ENCODE measurements at places on chromosomes 16 and 17.

GRCh38 chr17:40095944-40096791 is 4.2 kb downstream of the NR1D1 start:
- no peak for DNase-seq

GRCh38 chr17:14942526-14943190 is 322.5 kb downstream of the PMP22 start:
- no peak for DNase-seq

DNA sequence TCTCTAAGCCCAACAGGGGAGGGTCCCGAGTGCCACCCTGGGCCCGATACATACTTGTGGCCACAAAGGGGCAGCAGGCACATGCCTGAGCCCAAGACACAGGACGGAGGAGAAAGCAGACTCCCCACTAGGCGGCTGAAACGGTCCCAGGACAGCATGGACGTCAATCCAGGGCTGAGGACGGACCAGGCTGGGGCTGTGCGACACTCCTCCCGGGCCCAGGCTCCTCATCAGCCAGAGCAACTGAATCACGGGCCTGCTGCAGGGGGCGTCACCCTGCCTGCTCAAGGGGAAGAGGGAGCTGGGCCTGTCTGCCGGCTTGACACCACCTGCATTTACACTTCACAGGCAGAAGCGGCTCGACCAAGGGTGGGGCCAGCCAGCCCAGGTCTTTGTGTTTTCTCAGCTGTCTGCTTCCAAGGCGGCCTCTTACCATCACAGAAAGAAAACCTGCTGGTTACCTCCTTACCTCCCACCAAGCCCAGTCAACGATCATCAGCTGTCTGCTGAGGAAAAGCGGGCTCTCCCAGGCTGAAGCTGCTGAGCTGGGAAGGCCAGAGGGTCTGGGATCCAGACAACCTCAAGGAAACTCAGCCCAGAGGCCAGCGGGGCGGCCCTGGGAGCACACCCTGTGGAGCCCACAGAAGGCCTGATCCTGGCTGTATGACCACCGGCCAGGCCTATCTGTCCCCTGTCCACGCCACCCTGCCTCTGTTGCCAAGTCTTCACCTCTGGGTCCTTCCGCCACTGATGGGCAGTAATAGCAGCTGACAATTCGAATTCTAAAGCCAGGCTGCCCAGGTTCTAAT is 26.4 kb downstream of the KIFC3 start:
- DNase-seq: peak; percentile 28

DNA sequence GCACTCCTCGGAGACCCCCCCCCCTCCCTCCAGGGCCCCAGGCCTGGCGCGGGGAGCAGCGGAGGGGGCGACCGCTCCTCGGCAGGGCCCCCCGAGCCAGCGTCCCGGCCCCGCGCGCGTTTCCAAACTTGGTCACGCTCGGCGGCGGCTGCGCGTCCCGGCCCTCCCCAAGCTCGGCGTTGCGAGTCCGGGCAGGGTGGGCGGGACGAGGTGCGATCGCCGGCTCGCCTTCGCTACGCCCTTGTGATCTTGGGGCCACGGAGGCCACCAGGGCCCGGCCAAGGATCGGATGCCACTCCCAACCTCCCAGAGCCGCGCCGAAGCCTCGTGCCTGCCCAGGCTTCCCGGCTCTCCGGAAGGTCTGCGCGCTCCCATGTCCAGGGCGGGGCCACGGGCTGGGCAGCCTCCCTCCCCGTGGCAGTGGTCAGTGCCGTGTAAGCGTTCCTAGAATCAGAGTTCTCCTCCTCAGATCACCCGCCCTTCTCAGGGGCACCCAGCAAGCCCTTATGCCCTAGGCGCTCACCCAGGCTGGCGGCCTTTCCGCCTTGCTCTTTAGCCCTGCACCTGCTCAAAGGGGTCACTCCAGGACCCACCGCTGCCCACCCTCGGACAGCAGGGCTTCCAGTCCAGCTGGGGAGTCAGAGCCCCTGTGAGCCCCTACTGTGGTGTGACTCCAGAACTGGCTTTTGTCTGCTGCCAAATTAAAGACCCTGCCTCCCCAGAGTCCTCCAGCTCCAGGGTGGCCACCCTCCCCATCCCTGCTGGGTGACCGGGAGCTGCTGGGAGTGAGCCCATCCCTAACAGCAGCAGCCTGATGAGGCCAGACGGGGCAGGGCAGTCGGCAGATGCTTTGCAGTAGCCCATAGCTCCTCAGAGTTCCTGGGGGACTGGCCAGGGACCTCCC is 12.2 kb upstream of the MRPS23 start:
- DNase-seq: no peak

- no peak for DNase-seq
Observed at GRCh38 chr17:75447951-75448856, 8.2 kb upstream of the TMEM94 start.

DNA sequence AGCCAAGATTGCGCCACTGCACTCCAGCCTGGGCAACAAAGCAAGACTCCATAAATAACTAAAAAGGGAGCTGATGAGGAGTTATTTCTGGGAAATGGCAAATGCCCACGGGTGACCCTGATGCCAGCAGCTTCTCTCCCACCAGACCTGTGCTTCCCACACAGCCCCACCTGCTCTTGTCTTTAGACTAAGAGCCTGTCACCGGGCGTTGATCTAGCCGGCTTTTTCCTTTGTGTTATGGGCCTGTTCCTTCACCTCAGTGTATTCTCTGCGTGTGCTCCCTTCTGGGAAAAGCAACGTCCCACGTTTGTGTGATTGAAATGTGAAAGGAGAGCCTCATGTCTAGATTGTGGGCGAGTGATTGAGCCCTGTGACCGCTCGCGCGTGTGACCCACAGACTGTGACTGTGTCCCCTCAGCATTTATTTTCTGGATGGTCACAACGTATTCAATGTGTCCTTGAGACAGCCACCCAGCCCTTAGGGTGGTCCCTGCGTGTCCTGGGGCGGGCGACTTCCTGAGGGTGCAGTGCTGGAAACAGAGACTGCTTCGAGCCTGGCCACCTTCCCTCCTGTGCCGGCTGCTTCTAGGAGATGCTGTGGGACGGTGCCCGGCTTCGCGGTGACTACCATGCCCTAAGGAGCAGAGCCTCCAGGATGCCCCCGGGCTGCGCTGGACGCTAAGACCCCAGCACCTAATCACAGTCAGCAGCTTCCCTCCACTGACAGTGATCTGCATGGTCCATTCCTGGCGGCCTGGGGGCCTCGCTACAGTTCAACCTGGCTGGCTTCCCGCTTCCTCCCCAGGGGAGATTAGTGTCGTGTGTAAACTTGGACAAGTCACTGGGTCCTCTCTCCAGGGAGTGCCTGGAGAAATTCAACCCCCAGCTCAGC is 7.8 kb upstream of the RNPS1 start:
- no peak for DNase-seq

DNA sequence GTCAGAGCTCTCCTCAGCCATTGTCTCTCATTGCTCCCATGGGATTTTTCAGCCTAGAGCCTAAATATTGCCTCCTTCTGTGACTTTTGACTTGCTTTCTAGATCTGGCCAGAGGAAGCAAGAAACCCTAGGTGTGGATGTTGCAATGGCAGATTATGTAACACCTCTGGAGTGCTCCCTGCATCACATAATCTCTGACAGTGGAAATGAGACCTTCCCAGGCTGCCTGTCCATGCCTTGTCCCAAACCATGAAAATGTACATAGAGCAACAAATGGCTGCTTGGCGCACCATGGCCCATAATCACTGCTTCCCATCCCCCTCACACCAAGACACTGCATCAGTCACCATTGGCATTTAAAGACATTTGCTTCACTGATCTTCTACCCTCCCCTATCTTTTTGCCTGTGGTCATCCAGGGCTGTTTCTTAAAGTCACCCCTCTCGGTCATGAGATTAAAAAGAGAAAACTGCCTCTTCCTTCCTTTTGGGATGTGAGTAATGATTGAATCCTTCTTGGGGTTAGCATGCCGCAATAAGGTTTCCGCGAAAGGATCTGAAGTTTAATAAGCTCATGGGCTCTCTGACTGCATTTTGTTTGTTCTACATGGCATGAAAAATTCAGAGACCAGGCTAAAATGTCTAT is 34.2 kb upstream of the CCL2 start:
- no peak for DNase-seq

DNA sequence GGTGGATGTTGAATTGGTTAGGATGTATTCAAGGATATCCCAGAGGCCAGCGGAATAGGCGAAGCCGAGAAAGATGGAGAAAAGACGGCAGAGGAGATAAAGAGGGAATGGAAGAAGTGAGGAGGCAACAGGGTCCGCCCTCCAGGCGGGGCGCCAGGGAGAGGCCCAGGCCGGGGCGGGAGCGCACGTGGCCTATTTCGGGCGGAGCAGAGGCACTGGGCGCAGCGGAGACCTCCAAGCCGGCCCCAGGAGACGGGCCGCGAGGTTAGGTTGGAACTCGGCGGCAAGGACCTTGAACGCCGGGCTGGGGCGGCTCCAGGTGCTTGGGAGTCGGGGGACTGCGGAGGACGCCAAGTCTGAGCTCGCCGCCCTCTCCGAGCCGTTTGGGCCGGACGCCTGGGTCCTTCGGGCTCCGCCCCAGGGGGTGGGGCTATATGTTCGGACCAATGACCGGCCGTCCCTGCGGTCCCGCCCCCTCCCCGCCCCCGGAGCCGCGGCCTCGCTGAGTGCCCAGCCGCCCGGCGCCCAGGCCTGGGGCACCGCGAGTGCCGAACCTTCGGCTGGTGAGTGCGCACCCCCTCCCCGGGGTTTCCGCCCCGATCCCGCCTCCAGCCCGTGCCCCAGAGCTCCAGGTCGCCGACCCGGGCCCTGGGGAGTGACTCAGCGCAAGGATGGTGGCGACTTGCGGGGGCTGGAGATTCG is at the start of gene ZNF771:
ZNF771 (plus strand) TSS at position 505 of the 702 bp plus-strand sequence. CDS start 448 bp downstream, outside the sequence.
- peak; percentile 85 for DNase-seq

DNA sequence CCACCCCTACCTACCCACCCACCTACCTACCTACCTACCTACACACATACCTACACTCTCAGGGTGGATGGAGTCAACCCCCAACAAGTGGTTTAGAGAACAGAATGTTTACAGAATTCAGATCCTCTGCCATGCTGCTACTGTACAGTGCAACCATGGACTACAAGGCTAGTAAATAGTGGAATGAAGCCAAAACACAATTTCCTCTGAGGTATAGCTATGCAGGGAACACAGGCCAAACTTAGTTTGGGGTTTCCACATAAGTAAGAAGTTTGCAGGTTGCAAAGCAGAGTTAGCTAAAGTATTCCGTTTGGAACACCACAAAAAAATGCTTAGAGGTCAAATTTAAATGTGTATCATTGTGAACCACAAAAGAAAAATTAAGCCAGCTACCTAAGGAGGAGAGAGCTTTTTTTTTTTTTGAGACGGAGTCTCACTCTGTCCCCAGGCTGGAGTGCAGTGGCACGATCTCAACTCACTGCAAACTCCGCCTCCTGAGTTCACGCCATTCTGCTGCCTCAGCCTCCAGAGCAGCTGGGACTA is 2.7 kb upstream of the AP1G1 start:
- DNase-seq: no peak

- no peak for DNase-seq
Observed at GRCh38 chr17:2210726-2211125, 92.9 kb downstream of the SMG6 start.

DNA sequence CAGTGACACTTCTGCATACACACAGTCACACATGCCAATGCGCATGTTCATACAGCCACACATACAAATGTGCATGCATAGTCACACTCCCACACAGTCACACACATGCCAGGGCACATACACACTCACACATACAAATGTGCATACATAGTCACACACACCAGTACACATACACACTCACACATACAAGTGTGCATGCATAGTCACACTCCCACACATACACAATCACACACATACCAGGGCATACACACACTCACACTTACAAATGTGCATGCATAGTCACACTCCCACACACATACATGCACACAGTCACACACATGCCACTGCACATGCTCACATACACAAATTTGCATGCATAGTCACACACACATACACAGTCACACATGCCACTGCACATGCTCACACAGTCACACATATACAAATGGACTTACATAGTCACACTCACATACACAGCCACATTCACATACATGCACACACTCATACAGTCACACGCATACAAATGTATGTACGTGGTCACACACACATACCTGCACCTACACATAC is 84.2 kb downstream of the SOCS1 start:
- DNase-seq: no peak

GRCh38 chr16:4494746-4495490 is 18.7 kb downstream of the HMOX2 start:
- no peak for DNase-seq

GRCh38 chr16:85014311-85014710 is 3.0 kb upstream of the ZDHHC7 start:
- DNase-seq: no peak

DNA sequence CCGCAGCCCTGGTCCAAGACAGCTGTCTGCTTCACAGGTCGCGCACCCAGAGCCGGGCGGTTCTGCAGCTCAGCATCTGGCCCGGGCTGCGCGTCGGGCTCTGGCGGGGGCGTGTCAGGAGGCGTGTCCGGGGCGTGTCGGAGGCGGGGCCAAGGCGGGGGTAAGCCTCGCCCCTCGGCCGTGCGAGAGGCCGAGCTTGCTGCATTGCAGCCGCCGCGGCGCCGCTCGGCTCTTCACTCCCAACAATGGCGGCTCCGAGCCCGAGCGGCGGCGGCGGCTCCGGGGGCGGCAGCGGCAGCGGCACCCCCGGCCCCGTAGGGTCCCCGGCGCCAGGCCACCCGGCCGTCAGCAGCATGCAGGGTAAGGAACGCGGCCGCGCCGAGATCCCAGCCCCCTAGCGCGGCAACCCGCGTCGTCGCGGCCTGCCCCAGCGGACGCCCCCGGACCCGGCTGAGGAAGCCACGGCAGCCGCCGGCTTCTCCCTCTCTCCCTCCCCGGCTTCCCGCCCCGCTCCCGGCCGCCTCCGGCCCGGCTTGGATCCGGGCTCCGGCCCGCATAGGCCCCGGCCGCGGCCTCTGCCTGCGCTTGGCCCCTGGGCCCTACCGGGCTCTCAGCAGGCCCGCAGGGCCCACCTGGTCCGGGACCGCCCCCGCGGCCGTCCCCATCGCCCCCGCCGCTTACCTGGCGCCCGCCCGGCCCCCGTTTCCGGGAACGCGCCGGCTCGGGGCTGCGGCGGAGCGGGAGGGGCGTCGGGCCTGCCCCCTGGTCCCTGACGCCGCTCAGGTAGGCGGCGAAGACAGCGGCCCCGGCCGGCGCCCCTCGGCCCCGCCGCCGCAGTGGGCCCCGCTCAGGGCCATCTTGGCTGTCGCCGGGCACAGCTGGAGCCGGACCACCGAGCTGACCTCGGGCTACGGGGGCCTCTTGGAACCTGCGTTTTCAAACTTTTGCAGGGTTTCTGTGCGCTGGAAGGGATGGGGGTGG is at the start of gene MAP2K4:
MAP2K4 (plus strand) TSS at position 236 of the 981 bp plus-strand sequence; CDS start at position 246, 10 bp downstream.
- DNase-seq: peak; percentile 45

GRCh38 chr16:785563-786535 is 2.3 kb downstream of the RPUSD1 start:
- DNase-seq: peak; percentile 21

Data from NCI-H1092 (cell line).